ENCODE measurements at places on chromosomes 12 and 14. TPM values are rescaled to one million over a fixed set of nuclear protein-coding genes. Genes with fewer than 3 reads are reported as not detected.

The OR4K15 gene
- not detected for polyA plus RNA-seq

GRCh38 chr14:101058571-101058970 lies 155.0 kb upstream of the RTL1 start:
- no peak for DNase-seq

The TAS2R20 gene
- 1.9 TPM for polyA plus RNA-seq

DNA sequence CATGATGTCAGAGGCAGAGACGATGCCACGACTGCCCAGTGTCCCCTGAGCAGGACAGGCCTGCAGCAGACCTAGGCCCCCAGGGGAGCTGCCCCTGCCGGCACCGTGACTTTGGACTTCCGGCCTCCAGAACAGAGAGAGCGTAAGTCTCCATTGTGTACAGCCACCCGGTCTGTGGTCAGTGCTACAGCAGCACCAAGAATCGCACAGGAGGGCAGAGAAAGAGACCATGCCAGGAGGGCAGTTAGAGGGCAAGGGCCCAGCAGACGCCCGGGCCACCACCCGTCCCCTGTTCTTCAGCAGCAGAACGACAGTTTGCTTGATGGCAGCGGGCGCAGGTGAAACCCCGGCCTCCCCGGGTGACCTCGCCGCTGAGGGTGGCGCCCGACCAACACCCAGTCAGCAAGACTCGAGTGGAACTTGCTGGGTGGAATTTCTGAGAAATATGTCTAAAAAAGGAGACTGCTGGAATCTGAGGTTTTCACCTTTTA lies 19.7 kb downstream of the GALNT9 start:
- no peak for DNase-seq

The CD27 gene
- polyA plus RNA-seq = 1.2 TPM

DNA sequence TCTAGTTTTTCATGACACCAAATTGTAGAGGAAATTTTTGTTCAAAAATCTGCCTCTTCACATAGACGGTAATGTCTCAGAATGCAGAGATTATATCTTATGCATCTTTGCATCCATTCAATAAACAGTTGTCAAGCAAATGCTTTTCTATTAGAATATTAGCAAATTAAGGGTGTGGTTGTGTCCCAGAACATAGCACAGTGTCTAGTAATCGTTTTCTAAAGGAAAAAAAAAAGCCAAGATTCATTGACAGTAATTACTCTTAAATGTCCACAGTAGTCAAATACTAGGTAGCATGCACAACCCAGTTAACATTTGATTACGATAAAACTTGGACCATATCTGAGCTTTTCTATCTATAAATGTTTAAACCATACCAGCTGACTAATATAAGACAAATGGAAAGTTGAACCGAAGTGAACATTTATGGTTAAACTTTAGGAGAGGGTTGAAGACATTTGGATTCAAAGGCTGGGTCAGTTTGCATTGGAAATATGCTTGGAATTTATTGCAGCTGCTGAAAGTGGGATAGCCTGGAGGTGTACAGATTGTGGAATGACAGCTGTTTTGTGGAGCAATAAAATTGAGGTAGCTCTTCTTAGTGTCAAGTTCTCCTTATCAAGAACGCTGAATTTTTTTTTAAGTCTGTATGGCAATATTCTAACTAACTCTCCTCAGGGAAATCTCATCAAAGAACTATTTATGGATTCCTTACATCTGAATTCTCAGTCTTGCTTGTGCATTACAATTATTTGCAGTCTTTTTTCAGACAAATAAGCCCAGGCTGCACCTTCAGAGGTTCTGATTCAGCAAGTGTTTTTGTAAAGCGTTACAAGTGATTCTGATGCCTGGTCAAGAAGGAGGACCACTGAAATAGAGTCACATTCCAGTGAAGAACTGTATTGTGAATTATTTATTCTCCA lies 66.7 kb upstream of the ATP2B1 start:
- peak; percentile 65 for DNase-seq

DNA sequence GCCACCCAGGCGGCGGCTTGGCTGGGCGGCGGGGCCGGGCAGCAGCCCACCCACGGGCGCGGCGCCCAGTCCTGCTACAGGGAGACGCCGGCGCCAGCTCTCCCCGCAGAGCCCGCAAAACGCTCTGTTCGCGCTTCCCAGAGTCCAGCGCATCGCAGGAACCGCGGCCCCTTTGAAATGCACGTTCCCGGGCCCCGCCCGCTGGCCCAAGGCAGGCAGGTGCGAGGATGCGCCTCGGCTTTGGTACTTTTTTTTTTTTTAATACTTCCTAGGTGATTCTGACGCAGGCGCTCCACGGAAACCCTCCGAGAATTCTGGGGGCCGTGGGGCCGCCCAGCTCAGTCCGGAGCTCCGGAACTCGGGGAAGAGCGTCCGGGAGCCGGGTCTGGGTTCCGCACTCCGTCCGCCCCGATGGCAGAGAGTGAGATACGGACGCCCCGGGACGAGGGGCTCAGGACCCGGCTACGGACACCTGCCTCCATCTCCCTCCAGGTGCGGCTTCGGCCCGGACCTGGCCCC lies 483 bp downstream of the POC1B start:
- DNase-seq = peak; percentile 67

GRCh38 chr12:113220593-113221180 lies 577 bp upstream of the TPCN1 start:
- no peak for DNase-seq

The MMAB gene
- polyA plus RNA-seq = 23.8 TPM

The SIX1 gene
- 82.2 TPM for polyA plus RNA-seq

DNA sequence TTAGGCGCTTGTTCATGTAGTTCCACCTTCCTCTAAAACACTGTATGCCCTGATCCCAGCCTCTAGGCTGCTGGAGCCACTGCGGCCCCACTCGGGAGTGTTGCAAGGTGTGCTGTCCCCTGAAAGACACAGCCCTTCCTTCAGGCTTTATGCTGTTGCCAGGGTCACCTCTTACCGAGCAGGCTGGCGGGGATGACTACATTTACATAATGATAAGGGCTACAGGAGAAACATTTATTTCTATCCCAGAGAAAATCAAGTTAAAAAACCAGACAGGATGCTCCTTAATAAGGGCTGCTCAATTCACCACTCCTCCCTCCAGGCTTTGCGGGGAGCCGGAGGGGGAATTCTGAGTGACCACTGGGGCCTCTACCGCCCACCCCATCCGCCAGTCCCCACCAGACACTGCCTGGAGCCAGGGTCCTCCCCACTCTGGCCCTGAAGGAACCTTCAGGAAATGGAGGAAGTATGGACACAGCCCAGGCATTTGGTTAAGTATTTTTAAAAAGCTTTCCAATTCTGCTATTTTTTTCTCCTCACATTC lies 200.6 kb downstream of the TTC7B start:
- peak; percentile 85 for DNase-seq

The KRT74 gene
- not detected for polyA plus RNA-seq
